Endothelial cell of umbilical vein (primary cell): ENCODE measurements at places on chromosomes 4 and X. TPM values are rescaled to one million over a fixed set of nuclear protein-coding genes. Genes with fewer than 3 reads are reported as not detected.

UTP14A gene
- 23.5 and 27.7 TPM in 2 replicates for total RNA-seq

TCEAL7 gene
- 8.2 and 10.5 TPM in 2 replicates for total RNA-seq

GPC4 gene
- total RNA-seq = 0.20 TPM in 1 of 2 replicates, not detected in the other

MSANTD1 gene
- 0.88 and 1.2 TPM in 2 replicates for total RNA-seq

CT83 gene
- total RNA-seq = not detected in 2 replicates

PNMA5 gene
- not detected in 2 replicates for total RNA-seq

SYP gene
- total RNA-seq = 0.46 and 0.77 TPM in 2 replicates
